Activated naive CD4-positive, alpha-beta T cell treated with anti-CD3 and anti-CD28 coated beads, Interleukin-2, amount 50 U/mL, for 72 hours (primary cell): ENCODE measurements at places on chromosomes 7 and 10.

- DNase-seq, result no peak
Measured at GRCh38 chr7:81457852-81458522, 311.9 kb downstream of the HGF start.

GRCh38 chr7:135361788-135362187 lies 128.2 kb downstream of the STRA8 start:
- no peak for DNase-seq

DNA sequence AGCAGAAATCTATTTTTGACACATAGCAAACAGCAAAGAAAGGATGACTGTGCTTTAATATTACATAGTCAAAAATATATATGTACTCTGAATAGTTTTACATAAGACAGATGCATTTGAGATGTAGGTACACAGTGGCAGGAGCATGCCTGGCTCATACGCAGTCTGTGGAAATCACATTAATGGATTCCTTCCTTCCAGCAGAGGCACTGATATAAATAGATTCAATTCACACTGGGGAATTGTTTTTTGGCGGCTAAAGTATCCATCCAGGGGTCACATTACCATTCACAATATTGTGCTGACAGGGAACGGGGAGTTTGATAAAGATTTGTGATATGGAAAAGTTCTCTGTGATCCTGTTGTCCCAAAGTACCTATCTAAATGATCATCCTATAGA lies 72.5 kb upstream of the AGR3 start:
- no peak for DNase-seq

DNA sequence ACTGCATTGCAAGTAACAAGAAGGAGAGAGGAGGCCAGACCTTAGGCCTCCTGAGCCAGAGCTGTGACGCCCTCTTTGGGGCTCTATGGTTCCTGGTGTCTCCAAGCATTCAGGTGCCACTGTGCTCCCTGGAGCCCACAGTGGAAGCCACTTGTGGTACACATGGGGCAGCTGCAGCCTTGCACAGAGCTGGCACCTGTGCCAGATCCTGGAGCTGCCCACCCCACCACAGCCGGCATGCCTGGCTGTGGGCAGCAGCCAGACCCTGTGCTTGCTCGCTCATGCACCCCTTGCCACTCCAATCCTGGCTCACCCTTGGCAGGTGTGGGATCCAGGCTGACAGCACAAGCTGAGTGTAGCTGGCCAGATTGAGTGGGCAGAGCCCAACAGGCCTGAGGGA lies 173.8 kb upstream of the SMIM30 start:
- no peak for DNase-seq

- no peak for DNase-seq
Measured at GRCh38 chr7:31796375-31796774, 109.4 kb downstream of the PPP1R17 start.

DNA sequence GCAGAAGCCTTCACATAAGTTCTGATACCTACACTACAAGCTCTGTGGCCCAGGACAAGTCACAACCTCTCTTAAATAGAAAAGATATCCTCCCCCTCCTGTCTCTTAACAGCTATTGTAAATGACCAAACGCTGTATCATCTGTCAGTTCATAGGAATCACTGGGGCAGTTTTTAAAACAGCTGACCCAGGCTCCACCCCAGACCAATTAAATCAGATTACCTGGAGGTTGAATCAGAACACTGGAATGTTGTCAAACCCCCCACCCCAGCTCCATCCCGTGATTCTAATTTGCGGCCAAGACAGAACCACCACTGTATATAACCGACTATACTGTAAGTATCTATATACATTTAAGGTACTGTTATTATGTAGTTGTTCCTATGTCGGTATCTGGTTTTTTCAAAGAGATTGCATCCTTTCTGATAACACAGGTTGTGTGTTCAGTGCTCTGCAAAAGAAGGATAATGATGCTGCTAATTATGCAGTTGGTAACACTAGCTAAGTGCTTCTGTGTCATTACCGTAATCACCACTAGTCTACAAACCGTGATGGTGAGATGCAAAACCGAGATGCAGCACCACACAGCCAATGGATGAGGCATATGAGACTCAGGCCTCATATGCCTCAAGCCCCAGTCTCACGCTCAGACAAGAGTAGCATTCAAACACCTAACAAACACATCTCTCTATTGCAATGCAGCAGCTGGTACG lies 47.4 kb downstream of the TNS3 start:
- DNase-seq, result no peak

DNA sequence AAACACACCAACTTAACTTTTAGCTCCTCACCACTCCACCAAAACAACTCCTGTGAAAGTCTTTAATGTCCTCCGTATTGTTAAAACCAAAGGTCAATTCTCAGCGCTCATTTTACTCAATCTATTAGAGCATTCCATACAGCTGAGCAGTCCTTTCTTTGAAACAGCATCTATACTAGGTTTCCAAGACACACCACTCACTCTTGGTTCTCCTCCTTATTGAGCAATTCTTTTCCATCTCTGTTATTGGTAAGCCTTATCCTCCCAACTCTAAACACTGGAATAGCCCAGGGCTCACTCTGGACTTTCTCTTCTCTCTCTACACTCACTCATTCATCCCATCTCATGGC lies 34.9 kb downstream of the COA1 start:
- no peak for DNase-seq

DNA sequence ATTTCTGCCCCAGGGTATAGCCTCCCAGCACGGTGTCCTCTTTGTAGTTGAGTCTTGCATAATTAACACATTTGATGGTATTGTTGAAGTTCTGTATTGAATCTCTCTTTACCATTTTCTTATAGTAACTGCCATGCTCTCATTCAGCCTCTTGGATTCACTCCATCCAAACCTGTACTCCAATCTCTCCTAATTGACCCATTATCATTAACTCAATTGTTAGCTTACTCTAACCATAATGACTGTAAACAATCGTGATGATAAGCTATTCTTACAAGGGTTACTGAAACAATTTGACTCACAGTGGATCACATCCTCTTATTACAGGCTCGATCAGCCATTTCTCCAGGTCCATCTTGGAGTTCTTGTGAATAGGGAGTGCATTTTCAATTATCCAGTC lies 191.9 kb upstream of the AGK start:
- no peak for DNase-seq

GRCh38 chr10:47079204-47079580 lies 168.0 kb downstream of the PTPN20 start:
- DNase-seq, result no peak

- no peak for DNase-seq
Measured at GRCh38 chr10:119297207-119297968, 90.0 kb downstream of the GRK5 start.

DNA sequence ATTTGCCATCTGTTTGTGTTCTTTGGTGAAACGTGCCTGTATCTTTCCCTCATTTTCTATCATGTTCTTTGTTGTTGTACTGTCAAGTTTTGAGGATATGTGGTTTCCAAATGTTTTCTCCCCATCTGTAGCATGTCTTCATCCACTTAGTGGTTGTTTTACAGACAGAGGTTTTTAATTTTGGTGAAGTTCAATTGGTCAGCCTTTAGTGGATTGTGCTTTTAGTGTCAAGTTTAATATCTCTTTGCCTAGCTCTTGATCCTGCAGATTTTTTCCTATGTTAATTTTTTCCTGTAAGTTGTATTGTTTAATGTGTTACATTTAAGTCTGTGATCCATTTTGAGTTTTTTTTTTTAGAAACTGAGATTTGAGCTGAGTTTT lies 95.9 kb downstream of the ANKRD61 start:
- no peak for DNase-seq

DNA sequence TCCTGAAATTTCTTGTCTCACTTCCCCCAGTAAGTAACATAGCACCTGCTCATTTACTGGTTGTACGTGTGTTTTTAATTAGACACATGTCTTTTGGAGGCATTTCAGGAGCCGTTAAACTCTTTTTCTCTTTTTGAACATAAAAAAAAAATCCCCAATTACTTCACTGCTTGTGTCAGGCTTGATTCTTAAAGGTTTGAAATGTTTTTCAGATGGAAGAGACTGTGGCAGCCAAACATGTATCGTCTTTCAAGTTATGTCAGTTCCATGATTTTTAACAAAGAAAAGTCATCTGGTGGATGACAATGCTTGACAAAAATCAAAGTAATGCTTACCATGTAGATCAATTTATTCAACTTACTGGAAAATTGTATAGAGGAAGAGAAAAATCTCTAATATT lies 585.8 kb downstream of the GATA3 start:
- no peak for DNase-seq

DNA sequence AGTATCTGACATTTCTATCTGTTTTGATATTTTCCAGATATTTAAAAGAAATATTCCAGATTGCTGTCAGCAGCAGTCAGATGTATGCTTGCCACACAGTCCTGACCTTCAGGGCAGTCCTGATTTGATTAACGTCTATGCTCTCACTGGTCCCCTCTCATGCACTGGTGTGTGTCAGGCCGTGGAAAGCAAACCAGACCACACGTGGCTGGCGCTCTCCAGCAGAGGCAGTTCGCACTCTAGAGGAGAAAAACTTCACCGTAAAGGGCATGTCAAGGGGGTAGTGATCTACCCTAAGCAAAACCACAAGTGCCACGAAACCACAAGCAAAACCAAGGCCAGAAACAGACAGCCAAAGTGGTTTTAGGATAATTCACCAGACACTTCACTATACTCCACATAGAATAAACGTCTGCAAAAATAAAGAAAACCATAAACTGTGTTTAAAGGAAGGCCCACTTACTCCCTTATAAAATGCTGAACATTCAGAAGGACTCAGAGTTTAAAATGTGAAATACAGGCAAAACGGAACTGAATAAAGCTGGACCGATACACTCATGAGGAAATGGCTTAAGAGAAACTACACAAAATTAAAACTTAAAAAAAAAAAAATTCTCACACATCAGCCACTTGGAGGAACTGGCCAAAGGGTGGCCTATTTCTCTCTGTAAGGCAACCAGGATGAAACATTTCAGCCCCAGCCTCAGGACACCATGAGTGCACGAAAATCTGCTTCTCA lies 26.4 kb downstream of the PARP12 start:
- DNase-seq, result no peak

DNA sequence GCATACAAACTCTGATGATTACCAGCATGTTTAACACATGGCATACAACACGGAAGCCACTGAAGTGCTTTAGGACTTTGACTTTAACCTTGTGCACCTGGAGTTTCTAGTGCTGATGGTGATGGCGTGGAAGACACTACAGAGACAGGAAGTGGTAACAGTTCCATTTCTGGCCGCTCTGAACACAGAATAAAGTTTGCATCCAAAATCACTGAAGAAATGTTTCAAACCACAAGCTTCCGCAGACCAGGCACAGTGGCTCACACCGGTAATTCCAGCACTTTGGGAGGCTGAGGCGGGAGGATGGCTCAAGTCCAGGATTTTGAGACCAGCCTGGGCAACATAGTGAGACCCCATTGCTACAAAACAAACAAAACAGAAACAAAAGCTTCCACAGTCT lies 40.3 kb upstream of the TNPO3 start:
- DNase-seq, result no peak

DNA sequence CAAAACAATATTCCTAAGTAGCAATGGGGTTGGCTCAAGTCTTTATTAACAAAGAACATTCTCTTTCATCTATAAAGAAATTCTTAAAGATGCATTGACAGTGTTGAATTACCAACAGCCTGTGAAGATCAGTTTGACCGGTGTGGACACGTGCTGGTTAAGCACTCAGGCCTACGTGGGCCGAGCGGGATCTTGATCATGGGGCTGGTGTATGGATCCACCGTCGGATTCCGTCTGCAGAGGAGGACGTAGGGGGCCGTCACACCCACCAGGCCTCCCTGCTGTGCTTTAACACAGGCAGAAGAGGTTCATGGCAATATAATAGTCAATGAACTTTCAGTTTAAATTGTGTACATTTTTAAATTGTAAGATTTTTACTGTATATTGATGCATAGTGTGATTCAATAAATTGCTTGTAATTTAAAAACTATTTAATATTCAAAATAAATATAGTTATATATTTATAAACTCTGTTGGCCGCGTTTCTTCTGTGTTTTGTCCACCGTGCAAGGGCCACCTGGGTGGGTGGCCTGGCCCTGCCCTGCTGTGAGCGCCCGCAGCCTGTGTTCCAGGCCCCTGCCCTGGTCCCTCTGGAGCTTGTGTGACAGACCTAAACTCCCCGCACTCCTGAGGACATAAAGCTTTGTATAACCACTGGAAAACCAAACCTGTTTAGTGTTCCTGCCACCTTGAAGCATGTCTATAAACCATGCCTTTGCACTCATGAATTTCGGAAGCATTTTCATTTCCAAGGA lies 1.9 kb upstream of the BHLHA15 start:
- DNase-seq, result no peak

DNA sequence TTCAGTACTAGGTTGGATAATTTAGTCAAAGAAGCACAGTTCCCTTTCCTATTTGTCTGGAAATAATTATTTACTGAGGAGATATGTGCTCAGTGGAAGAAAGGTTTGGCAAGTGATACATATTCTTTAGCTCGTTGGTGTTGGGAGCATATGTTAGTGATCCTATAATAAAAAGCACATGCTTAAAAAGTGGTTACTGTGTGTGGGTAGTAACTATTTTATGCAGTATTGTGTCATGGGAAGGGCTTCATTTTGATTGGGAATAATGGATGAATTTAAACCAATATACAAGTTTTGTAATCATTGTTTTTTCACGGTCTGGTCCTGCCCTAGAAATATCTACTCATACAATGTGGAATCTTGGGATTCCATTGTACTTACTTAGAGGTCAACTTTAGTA lies 188.7 kb upstream of the PPP1R3A start:
- DNase-seq, result no peak

GRCh38 chr7:907158-907980 lies 31.0 kb downstream of the GET4 start:
- peak; percentile 38 for DNase-seq

- DNase-seq, result no peak
Measured at GRCh38 chr10:91743465-91743864, 54.8 kb upstream of the TNKS2 start.

DNA sequence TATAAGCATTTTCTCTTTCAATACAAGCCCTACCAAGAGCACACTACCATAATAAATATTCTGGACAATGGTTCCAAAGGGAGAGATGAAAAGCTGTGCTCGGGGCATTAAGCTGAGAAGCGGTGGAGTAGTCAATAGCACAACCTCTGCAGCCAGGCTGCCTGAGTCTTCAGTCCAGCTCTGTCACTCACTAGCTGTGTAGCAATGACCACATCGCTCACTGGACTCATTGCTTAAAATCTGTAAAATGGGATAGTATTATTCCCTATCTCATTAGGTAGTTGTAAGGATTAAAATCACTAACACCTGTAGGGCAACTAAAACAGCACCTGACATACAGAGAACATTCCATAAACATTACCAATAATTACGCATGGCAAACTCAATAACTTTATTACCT lies 199.9 kb upstream of the KLF14 start:
- DNase-seq, result no peak

DNA sequence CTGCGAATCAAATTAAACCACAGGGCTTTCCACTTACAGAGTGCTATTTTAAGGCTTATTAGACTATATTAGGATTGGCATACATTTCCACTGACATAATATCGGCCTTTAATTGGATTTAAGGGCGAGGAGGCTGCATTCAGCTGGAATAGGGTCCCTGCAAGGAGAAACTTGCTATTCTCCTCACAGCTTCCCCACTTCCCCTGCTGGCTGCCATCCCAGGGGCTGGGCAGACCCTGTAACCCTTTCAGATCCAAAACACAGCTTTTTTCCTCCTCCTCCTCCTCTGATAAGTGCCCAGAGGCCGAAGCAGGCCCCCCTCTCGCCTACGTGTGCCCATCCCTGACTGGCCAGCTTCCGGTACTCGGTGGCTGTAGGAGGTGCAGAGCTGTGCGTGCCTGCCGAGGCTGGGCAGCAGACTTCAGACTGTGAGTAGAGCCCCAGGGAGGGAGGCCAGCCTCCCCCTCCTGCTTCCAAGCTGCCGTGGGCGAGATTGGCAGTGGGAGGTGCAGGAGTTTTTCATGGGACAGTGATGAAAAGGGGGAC lies 224.2 kb downstream of the PLXNA4 start:
- DNase-seq, result no peak
